Adipocyte (in vitro differentiated cells): ENCODE measurements at places on chromosomes 6 and 20.
A peak's percentile ranks its signal among the peaks of the same experiment; 100 is the strongest.

GRCh38 chr6:57242505-57242904 lies 20.4 kb upstream of the RAB23 start:
- peak; percentile 96 for DNase-seq

- no peak for DNase-seq
Observed at GRCh38 chr6:118188561-118188960, 281.5 kb downstream of the SLC35F1 start.

DNA sequence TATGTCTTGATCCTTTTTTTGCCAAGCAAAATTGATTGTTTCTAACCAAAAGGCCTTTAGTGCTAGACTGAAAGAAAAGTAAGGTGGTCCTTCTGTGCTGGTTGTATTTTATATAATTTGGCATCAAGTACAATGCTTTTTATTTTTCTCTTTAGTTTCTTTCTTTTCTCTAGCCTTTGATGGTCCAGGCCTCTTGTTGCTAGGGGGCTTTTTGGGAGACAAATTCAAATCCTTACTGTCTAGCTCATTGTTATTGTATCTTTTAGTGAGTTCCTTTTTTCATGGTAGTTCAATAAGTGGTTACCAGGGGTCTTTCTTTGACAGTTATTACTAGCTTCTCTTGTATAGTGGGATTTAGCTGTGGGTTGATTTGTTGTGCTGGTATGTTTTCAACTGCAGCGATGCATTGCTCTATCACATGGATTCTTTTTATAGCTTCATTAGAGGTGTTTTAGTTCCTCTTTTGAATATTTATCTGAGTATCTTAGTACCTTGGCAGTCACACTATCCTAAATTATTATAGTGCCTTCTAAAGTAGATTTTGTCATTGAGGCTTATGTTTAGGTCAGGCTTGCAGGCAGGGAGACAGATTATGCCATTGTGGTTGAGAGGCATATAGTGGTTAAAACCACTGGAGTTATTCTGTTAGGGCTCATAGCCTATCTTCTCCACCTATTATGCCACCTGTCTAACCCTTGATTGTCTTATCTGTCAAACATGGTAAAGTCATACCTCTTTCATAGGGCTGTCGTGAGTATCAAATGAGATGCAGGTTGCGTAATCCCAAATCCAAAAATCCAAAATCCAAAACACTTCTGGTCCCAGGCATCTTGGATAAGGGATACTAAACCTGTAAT lies 49.5 kb downstream of the KCNS1 start:
- no peak for DNase-seq

DNA sequence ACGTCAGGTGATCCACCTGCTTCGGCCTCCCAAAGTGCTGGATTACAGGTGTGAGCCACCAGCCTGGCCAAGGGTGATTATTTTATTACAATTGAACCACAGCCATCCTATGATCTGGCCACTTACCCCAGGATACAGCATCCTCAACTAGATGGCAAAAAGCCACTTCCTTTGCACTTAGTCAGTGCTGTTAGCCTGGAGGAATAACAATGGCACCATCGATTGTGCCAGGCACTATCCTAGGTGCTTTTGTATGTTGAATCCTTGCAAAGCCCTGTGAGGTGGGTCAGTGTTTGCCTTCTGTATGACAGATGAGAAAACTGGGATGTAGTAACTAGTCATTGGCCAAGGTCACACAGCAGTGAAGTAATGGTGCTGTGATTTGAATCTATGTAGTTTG lies 11.2 kb upstream of the TTPAL start:
- no peak for DNase-seq

- DNase-seq, result no peak
Observed at GRCh38 chr6:168992446-168993144, 261.1 kb downstream of the THBS2 start.
